BJ (cell line): ENCODE measurements at places on chromosomes 3 and 15.

GRCh38 chr15:97989299-97989698, 28.8 kb downstream of the ARRDC4 start:
- DNase-seq: no peak

- DNase-seq: no peak
Measured at GRCh38 chr3:129317848-129318247, 39.2 kb downstream of the HMCES start.

DNA sequence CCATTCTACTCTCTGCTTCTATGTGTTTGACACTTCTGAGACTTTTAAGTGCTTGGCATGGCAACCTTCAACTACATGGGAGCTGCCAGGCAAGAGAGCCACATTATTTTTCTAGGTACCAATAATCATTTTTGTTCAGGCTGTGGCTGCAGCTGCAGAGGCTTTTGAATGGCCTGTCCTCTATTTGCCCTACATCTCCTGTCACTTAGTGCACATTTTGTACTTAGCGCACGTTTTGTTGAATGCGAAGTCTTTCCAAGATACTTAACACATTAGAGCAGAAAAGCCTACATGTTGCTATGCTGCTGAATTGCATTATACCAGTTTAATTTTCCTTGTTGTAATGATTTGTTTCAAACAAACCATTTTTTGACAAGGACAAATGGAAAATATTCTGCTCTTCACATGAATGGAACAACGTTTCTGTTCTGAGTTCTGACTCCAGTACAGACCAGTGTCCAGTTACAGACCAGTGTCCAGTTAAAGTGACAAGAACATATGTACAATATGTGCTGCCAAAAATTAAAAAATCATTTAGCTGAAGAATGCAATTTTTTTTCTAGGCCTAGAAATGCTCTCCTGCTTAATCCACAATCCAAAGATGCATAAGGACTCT, 113.9 kb downstream of the ABI3BP start:
- DNase-seq: no peak

GRCh38 chr3:43348852-43349574, 62.7 kb downstream of the SNRK start:
- no peak for DNase-seq

DNA sequence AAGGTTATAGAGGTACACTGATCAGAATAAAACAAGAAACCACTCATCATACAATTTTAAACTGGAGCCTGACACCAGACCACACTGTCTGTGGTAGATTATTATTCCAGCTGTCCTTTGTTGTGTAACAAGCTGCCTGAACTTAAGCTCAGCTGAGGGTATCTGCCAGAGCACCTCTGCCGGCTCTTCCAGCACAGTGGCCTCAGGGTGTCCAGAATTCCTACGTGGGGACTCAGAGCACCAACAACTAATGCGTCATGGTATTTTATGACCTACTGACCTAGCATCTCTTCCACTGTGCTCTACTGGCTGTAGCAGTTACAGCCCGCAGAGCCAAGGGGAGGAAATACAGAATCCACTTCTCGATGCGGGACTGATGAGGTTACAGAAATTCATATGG, 15.6 kb upstream of the RAF1 start:
- DNase-seq: peak; percentile 85

DNA sequence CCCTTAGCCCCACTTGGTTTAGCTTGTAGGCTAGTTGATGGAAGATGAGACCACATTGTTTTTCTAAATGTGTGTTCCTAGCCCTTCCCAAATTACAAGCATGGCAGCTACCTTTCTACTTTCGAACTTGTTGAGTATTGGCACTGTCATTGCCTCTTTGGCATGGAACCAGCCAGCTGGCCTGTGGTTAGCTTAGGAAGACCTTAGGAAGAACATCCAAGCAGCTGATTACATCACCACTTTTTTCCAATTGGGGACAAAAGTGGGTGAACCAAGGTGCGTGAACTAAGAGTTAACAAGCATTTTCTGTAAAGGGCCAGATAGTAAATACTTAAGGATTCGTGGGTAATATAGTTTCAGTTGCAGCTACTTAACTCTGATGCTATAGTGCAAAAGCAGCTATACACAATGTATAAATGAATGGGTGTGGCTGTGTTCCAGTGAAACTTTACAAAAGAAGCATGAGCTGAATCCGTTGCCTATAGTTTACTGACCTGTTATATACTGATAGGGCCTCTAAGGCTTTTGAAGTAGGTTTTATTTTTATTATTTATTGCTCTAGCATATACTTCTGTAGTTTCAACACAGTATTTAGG, 8.5 kb downstream of the KLHL18 start:
- no peak for DNase-seq

GRCh38 chr3:90091549-90091948, 984.1 kb downstream of the EPHA3 start:
- DNase-seq: no peak

- no peak for DNase-seq
Measured at GRCh38 chr3:163891771-163892170, 1186.5 kb downstream of the SI start.

GRCh38 chr3:126441256-126441880, 34.3 kb downstream of the ZXDC start:
- no peak for DNase-seq

DNA sequence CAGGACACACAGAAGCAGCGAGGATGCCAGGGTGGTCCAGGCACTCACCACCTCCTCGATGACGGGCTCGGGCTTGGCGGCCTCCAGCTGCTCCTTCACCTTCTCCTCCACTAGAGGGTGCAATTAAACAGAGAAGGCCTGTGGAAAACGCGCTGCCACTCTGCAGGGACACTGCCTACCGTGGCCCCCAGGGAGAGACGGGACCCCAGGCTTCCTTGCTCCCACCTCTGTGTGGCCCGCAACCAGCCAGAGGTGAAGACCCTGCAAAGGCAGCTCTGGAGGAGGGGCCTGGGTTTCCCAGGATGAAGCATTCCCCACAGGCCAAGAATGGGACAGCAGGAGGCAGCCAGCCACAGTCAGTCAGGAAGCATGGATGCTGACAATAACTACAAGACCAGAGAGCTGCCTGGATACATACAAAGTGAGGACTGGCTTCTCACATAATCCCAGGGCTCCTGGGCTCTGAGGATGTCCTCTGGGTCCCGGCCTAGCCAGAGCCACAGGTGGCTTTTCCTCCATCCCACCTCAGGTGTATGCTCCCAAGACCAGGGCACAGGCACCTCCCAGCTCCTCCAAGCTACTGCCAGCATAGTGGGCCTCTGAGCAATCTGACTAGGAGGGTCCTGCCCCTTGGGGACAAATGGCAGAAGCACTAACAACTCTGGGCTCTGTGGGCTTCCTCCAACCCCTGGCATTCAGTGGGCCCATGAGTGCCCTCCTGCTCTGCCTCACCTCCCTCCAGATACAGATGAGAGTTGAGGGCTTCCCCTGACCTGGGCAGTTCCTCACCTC, 46.2 kb downstream of the PTH1R start:
- no peak for DNase-seq

- no peak for DNase-seq
Measured at GRCh38 chr3:48428572-48429316, 1.1 kb downstream of the PLXNB1 start.

DNA sequence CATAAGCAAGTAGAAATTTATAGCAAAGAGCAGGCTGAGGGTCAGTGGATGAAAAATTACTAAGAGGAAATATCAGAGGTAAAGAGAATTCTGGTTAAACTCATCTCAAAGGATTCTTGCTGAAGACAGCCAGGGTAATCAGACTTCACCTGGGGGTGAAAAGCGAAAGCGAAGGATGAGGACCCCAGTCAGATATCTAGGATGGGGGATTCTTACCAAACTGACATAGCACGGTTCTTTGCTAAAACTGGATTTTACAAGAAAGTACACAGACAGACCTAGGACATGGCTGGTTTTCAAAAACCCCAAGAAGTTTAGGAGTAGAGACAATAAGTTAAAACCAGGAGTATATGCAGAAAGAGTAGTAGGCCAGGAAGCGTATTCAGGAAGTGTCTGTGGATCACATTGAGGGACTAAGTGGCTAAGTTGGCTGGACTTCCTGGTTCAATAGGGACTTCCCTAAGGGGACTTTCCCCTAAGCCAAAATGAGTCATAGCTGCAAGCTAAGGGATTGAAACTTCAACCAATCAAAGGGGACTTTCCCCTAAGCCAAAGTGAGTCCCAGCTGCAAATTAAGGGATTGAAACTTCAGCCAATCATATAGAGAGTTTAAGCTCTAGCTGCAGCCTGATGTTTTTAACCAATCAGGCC, 2.4 kb upstream of the CFAP91 start:
- no peak for DNase-seq

GRCh38 chr15:70643783-70644125, 119.6 kb downstream of the UACA start:
- DNase-seq: no peak

GRCh38 chr3:139052802-139053600, 8.3 kb upstream of the PRR23C start:
- DNase-seq: no peak

DNA sequence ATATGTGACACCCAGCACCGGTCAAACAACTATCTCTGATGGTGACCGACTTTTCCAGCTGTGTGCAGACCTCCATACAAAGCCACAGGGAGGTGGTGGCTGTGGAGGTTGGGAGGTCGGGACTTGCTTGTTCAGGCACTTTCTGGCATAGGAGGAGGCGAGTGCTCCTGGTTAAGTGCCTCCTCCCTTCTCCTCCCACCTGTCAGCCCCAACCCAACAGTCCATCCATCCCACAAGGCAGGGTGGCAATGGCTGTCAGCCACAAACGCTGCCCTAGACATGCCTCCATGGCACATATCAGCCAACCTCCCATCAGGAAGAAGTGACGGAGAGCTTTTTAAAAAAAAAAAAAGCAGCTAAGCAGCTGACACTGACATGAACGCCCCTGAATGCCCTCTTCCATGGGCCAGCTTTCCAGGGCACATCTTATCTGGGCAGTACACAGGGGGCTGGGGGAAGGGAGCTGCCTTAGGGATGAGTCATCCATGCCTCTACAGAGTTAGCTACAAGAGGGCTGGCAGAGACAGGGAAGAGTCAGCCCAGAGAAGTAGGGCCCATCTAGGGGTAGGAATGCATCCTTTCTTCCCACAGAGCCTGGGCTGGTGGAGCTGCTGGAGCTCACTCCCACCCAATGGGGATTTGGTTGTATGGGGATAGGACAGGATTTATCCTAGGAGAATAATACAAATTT, 41.2 kb downstream of the CCDC12 start:
- DNase-seq: peak; percentile 75

- DNase-seq: no peak
Measured at GRCh38 chr15:95930659-95931375, 399.7 kb upstream of the NR2F2 start.

DNA sequence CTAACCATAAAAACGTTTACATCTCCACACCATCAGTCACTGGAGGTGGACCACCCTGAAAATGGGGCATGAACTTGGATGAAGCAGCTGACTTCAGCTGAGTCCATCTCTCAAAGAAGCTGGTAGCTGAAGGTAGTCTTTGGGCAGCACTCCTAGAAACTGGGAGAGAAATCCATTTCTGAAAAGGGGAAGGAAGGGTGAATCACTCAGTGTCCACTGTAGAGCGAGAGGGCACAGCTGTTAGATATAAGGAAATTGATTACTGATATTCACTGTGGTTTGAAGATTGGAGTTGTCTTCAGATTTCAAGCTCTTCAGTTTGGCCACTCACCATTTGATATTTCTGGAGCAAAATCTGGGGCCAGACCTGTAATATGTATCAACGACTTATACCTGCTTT, 499.0 kb upstream of the UBE2E2 start:
- DNase-seq: no peak

- peak; percentile 53 for DNase-seq
Measured at GRCh38 chr15:39586387-39587095, 5.7 kb downstream of the THBS1 start.

DNA sequence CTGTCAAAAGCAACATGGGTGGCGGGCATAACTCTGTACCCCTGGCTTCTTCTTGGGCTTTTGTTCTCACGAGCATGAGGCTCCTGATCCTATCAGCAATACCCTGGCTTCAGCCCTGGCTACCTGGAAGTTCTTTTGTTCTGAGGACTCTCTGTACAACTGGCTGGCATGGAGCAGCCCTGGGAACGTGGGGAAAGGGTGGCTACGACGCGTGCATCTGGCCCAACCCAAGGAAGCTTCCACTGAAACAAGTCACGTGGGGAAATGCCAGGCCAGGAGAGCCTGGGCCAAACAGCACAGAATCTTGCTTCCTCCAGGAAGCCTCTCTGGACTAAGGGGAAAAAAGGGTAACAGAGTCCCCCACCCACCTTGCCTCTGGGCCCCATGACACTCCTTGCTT, 22.7 kb upstream of the ATP2B2 start:
- no peak for DNase-seq

- no peak for DNase-seq
Measured at GRCh38 chr15:58962662-58963565, 24.5 kb upstream of the RNF111 start.

DNA sequence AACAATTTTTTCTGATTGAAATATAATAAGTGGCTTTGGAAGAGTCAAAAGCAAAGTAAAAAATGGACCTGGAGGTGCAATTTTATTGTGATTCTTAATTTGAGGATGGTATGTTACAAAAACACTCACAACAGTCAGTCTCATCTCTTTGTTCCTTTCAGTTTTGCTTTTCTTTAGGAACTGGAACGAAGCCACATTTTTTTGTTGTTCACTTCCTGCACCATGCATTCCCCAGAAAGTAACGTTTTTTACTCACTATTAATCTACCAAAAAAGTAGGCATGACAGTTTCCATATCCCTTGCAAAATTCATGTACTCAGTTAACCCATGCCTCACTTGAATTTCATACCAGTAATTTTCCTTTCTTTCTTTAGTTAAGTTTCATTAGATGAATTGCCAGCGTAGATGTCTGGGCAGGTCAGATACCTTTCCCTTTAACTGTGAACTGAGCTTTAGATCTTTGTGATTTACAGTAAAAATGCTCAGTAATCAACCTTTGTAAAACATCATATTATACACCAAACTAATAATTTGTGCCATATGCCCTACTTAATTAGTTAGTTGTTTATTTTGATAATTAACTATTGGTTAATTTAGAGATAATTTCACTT, 384.3 kb downstream of the ROBO1 start:
- no peak for DNase-seq

- no peak for DNase-seq
Measured at GRCh38 chr15:92661956-92662355, 6.4 kb upstream of the FAM174B start.
